ENCODE measurements at places on chromosomes 3 and 15.

- no peak for DNase-seq
Measured at GRCh38 chr3:66392966-66393332, 107.9 kb downstream of the LRIG1 start.

- no peak for DNase-seq
Measured at GRCh38 chr3:71504250-71505036, 79.1 kb downstream of the FOXP1 start.

- DNase-seq = no peak
Measured at GRCh38 chr3:38122712-38123290, 14.1 kb downstream of the ACAA1 start.

GRCh38 chr3:119604878-119605277 lies 7.2 kb downstream of the PLA1A start:
- DNase-seq = no peak

GRCh38 chr3:143170074-143170473 lies 50.5 kb downstream of the CHST2 start:
- no peak for DNase-seq

DNA sequence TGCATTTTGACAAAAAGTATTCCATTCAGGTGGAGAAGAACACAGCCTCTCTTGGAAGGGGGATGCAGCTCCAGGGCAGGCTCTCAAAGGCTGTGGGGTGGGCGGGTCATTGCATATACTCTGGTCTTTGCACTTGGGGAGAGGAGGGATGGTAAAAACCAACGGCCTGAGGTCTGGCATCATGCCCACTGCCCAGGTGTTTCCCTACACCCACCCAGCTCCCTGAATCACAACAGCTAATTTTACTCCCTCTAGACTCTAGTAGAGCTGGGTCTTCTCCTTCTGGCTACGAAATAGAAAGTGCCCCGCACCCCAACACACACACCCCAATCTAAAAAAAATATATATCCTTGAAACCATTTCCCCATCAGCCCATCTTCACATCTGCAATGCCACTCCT lies 1.0 kb downstream of the MYLK start:
- no peak for DNase-seq

- DNase-seq = no peak
Measured at GRCh38 chr15:78853500-78853899, 19.2 kb upstream of the MORF4L1 start.

DNA sequence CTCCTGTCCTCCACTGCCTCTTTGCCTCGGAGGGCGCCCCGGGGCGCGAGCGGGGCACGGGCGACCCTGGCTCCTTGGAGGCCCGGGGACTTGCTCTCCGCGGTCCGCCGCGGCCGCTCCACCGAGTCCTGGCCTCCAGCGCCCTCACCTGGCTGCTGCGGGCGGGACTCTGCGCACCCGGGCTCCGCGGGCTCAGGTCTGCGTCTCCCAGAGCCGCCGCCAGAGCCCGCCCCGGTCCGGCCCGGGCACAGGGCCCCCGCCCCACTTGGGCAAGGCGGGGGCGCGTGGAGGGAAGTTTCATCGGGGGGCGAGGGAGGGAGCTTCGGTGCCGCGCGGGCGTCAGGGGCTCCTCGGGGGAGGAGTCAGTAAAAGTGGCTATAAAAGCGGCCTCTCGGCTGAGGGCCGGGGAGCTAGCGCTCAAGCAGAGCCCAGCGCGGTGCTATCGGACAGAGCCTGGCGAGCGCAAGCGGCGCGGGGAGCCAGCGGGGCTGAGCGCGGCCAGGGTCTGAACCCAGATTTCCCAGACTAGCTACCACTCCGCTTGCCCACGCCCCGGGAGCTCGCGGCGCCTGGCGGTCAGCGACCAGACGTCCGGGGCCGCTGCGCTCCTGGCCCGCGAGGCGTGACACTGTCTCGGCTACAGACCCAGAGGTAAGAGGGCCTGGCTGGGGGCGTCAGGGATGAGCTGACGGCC lies at the start of gene CEMIP:
Gene CEMIP, plus strand, starts transcription at position 407 of the 694 bp plus-strand sequence. CDS start 94,510 bp downstream, outside the sequence.
- no peak for DNase-seq

DNA sequence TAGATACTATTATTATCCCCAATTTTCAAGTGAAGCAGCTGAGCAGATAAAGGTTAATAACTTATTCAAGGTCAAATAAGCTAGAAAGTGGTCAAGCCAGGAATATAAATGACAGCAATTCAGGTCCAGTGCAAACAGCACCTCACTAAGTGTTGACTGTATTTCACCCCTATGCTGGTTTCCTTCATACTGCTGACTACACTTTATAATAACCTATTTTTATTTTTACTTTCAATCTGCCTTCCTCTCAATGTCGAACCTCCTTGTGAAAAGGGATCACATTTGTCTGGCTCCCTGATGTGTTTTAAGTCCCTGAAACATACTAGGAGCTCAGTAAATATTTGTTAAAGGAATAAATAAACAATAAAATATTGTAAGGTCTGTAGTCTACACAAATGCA lies 146.1 kb downstream of the NAALADL2 start:
- no peak for DNase-seq

- DNase-seq = no peak
Measured at GRCh38 chr3:58626841-58627569, 39.6 kb downstream of the FAM3D start.

DNA sequence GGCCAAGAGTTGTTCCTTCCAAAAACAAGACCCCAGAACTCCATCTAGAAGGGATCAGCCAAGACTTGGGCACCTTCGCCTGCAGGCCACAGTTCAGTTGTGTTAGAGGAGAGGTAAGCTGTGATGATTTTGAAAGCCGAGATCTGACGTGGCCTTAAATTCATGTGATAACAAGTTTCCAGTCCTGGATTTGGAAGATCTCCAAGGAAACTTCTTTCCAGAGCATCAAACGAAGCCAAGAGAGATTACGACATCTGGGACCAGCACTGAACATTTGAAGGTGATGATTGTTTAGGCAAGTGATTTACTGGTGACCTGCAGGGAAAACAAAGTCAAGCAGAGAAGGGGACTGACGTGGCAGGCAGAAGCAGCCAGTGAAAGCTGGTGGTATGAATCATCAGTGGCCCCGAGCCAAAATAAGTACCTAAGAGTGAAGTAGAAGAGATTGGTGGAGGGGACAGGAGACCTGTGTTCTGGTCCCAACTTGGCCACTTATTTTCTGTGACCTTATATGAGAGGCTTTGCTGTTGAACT lies 339.0 kb upstream of the PROK2 start:
- DNase-seq = no peak

- DNase-seq = no peak
Measured at GRCh38 chr3:101950510-101950909, 101.2 kb downstream of the NFKBIZ start.

DNA sequence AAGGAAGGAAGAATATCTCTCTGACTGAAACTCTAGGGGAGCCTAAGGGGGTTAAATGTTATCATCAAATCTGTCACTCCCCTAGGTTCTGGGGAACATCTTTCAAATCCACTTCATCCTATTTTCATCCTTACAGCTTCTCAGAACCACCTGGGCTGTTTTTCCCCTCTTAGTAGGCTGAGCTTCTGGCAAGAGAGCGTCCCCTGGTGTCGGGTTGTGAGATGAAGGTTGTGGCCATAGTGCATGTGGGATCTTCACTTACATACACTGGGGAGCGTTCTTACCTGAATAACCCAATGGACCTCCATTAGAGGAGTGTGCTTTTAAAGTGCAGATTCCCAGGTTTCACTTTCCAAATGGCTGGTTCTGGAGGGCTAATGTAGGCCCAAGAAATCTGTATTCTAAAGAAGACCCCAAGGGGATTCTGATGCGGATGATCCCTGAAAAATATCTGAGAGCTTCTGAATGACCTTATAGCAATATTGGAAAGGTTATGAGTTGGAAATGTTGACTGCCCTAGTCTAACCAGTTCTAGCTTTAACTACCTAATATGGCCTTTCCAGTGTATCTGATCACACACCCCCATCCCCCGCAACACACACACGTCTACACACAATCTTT lies 663.7 kb downstream of the AGBL1 start:
- DNase-seq = peak; percentile 2

GRCh38 chr15:22979238-22980188 lies 655 bp downstream of the CYFIP1 start:
- no peak for DNase-seq

DNA sequence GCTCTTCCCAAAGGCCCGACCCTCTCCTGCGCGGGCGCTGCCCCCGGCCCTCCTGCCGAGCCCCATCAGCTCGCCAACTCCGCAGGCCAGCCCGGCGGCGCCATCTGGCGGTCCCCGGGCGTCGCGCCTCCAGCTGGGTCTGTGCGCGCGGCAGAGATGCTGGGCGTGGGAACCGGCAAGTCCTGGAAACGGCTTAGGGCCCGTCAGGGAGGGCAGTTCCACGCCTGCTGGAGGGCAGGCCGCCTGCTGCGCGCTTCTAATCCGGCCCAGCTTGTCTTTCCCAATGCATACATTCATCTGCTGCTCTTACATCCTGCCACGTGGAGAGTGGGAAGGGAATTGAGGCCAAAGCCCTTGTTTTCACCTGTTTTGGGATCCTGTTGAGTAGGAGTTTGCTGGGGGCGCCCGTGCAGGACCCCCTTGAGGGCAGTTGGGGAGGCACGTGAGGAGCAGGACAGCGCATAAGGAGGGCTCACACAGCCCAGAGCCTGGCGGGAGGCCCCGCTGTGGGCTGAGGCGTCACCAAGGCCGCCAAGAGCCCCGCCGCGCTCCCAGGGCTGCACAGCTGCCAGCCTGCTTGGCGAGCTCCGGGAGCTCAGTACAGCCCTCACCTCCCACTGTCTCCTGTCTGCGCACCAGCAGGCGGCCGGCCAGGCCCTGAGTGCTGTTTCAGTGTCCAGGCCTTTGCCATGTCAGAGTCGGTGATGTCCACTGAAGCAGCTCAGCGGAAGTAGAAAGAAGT lies 165.6 kb downstream of the NSMCE3 start:
- DNase-seq = peak; percentile 50

GRCh38 chr3:58528629-58529028 lies 8.4 kb downstream of the ACOX2 start:
- DNase-seq = no peak

DNA sequence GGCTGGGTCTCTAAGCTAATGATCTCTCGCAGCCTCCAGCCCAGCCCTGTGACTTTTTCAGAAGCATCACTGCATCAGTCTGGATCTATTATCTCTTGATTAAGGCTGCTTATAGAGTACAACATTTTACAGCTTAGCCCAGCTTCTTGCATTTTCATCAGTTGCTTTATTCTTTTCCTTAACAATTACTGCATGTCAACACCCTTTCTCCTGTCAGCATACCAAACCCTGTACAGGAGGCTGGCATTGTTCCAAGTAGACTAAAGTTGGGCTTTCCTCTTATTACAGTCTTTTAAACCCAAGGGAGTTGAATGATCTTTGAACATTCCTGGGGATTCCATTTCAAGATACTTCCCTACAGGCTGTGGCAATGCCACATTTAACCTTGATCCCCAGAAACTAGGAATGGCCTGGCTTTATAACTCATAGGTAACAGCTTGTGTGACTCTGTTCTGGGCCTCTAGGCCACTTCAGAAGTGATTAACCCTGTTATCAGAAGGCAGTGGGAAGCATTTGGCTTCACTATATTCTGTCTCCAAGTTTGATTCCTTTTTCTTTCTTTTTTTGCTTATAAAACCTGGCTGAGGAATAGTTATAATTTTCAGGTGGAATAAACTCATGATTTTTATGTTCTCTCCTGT lies 182.9 kb downstream of the KCNMB2 start:
- DNase-seq = no peak

GRCh38 chr15:71545223-71545760 lies 265.1 kb upstream of the NR2E3 start:
- DNase-seq = no peak

DNA sequence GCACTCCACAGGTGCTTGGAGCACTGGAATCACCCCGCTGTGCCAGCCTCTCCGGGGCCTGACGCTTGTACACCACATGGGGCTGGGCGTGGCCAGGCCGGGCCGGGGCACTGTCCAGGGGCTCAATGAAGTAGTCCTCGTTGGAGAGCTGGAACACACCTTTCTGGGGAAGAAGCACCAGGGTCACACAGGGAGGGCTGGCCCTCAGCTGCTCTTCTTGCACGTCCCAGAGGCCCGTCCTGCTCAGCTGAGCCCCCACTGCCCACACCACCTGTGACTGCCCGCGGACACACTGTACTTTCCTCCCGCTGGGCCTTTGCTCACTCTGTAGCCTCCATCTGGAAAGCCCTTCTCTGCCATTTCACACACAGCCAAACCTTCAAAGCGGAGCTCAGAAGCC lies 13.3 kb downstream of the ADAMTS7 start:
- no peak for DNase-seq

- no peak for DNase-seq
Measured at GRCh38 chr3:18024715-18025114, 282.3 kb upstream of the TBC1D5 start.

DNA sequence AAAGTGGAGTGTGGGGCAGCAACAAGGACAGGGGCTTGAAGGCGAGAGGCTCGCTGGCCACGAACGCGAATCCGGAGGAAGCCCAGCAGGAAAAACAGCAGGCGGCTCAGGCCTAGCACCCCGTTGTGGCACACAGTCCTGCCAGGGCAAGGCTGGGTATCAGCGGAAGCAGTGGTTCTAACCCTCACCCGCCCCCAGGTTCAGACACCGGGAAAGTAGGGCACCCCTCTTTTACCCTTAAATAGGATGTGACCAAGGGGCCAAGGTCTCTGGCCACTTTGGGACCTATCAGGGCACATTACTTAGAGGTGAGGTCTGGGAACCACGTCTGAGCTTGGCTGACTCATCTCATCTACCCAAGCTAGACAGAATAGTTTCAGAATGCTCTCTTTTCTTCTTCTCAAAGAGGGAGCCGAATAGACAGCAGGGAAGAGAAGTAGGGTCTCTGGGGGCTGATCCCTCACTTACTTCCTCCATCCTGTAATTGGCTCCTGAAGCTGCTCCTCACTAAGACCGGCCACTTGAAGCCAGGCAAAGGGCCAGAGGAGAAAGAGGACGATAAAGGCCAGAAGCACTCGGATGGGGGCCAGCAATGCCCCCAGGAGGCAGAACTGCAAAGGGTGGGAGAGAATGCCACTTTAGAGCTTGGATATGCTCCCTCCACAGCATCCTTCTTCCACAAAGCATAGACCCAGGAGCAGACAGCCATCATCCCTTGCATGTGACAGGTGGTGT lies 1.7 kb downstream of the LPCAT4 start:
- DNase-seq = no peak

- no peak for DNase-seq
Measured at GRCh38 chr3:153029350-153029749, 132.7 kb upstream of the RAP2B start.

DNA sequence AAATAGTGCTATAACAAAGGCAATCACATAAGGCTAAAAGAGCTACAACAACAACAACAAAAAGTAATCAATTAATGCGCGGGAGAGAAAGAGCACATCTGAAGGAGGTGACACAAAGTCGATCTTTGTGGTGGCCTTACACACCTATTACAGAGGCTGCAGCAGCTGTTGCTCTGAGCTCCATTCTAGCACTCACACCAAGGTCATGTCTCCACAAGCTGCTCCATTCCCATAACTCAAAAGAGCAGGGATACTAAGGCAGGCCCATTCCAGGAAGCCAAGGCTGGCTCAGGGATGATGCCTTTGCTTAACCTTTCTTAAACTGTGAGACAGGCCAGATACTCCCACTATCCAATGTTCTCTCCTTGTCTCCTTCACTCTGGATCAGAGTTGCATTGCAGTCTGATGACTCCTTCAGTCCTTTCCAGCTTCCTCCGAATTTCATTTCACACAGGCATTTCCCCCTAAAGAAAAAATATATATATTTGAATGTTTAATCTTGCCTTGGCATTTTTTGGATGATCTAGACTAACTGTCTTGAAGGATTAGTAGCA lies 52.7 kb downstream of the SNTN start:
- DNase-seq = no peak

GRCh38 chr3:105360003-105360402 lies 6.7 kb upstream of the ALCAM start:
- no peak for DNase-seq

GRCh38 chr15:89321521-89322410 lies 12.9 kb downstream of the POLG start:
- no peak for DNase-seq

- no peak for DNase-seq
Measured at GRCh38 chr3:54223063-54223462, 100.7 kb downstream of the CACNA2D3 start.

- no peak for DNase-seq
Measured at GRCh38 chr15:52463638-52464037, 65.0 kb downstream of the MYO5A start.
